ENCODE measurements at places on chromosomes 11 and 22.
A peak's percentile ranks its signal among the peaks of the same experiment; 100 is the strongest.

DNA sequence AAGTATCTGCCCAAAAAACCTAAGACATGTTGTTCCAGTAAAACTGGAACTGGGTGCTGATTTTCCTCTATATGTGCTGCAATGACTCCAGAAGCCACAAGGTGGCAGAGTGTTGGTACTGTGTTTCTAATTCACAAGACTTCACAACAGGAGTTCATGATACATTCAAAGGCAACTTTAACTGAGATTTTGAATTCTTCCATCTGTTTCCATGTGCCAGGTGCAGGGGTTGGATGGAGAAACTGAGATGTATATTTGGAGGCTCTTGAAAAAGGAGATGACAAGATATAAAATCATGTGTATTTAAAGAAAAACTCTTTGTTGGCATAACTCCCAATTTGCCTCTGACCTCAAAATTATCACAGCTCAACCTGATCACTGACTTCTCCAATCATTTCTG lies 1098.6 kb upstream of the CCDC90B start:
- peak; percentile 11 for DNase-seq

GRCh38 chr11:77320351-77320750 lies 18.9 kb upstream of the GDPD4 start:
- DNase-seq: no peak

GRCh38 chr11:36388071-36388470 lies 92.0 kb downstream of the PRR5L start:
- no peak for DNase-seq

DNA sequence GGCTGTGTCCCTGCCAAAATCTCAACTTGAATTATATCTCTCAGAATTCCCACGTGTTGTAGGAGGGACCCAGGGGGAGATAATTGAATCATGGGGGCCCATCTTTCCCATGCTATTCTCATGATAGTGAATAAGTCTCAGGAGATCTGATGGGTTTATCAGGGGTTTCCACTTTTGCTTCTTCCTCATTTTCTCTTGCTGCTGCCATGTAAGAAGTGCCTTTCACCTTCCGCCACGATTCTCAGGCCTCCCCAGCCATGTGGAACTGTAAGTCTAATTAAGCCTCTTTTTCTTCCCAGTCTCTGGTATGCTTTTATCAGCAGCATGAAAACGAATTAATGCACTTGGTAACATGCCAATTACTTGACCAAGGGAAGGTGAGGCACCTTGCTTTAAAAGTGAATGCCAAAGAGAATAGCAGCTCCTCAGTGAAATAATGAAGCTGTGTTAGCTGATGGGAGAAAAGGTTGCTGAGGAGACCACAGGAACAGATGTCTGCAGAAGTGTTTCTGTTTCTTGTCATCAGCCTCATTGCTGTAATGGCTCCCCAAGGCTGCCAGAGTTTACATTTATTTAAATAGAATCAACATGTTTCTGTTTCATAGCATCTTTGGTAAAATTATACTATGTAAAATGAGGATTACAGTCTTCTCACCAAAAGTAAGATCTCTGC lies 89.0 kb upstream of the CD44 start:
- no peak for DNase-seq

DNA sequence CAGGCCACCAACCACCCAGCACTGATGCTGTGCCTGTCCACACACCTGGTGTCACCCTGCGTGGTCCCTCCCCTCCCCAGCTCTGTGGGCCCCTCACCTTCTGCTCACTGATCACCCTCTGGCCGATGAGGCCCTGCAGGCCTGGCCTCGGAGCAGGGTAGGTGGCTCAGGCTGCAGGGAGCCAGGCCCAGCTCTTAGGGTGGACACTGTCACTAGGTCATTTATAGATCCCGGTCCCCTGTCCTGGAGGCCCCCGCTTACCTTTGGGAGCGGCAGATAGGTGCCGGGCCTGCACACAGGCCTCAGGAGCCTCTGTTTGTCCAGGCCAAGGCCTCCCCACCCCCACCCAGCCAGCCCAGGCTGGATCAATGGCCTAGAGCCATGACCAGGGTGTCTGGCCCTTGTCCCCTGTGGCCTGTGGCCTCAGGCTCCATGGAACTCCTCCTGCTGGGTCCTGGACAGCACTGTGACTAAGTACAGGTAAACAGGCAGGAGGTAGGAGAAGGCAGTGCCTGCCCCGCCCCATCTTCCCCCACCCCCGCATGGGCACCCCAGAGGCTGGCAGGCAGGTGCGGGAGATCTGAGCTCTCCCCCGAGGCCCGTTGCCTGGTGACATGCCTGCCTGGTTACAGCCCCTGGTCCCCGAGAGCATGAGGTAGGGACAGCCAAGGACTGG lies at the start of gene TMPRSS6:
Gene TMPRSS6, minus strand, starts transcription at position 472 of the 676 bp plus-strand sequence. CDS start 6,296 bp downstream, outside the sequence.
- no peak for DNase-seq

Data from CD4-positive, alpha-beta T cell treated with Interferon alpha-2 for 1 hour (primary cell).